NCI-H2081 treated with DMSO at 0.1 percent for 48 hours (cell line): ENCODE measurements at places on chromosomes 6 and 20.

GRCh38 chr6:64104051-64104450 is 468.4 kb downstream of the PHF3 start:
- no peak for DNase-seq

GRCh38 chr6:2639896-2640295 is 110.8 kb downstream of the MYLK4 start:
- DNase-seq, result no peak

GRCh38 chr6:153503810-153504209 is 372.7 kb upstream of the RGS17 start:
- no peak for DNase-seq

DNA sequence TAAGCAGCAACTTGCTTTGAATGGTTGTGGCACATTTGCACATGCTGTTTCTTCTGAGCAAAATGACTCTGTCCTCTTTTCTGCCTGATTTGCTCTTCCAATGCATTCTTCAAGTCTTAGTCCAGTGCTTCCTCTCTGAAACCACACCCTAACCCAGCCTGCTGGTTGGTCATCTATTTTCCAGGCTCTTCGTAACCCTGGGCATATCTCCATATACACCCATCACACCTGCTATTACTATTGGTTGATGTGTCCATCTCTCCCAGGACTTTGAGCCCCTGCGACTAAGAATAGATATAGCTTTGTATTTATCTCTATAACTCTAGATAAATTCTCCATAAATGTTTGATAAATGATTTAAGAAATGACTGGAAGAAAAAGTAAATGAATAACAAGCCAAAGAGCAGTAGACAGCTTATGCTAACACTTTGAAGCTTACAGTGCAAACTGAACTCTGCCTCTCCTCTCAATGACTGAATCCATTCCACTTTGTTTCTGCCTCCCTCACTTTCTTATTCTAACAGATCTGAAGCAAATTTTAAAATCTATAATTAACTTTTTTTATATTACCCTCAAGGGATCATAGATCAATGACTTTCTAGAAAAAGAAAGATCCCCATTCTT is 59.7 kb upstream of the NT5E start:
- DNase-seq, result no peak
